HuH-7.5 (cell line): ENCODE measurements at places on chromosomes 12 and 14.

GRCh38 chr12:62888454-62889110, 46.4 kb downstream of the PPM1H start:
- no peak for DNase-seq

- no peak for DNase-seq
Observed at GRCh38 chr14:64620910-64621309, 71.1 kb downstream of the PPP1R36 start.

DNA sequence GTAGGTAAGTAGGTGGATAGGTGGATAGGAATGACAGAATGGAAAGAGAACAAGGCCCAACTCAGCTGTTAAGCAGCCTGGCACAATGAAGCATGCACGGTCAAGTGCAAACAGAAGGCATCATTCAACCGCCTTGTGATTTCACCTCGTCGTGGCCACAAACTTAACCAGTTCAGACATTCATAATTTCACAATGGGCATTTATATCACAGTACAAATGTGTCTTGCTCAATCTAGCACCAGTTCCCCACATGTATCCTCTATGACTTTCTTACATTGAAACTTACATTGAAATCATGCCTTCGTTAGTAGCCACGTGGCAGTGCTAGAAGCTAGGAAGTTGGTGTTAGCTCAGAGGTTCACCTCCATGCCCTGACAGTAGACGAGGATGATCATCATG, 207.5 kb downstream of the ETV6 start:
- DNase-seq: no peak

DNA sequence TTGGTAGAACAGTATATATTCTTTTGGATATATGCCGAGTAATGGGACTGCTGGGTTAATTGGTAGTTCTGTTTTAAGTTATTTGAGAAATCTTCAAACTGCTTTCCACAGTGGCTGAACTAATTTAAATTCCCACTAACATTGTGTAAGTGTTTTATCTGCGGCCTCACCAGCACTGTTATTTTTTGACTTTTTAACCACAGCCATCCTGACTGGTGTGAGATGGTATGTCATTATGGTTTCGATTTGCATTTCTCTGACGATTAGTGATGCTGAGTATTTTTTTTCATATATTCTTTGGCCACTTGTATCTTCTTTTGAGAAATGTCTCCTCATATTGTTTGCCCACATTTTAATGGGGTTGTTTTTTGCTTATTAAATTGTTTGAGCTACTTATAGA, 357.4 kb downstream of the C12orf50 start:
- DNase-seq: no peak
